ENCODE measurements at places on chromosomes 1 and 21.

- no peak for DNase-seq
Observed at GRCh38 chr1:67338642-67339041, 31.0 kb downstream of the IL12RB2 start.

GRCh38 chr1:201740670-201741111 is 88.3 kb upstream of the IPO9 start:
- peak; percentile 45 for DNase-seq

GRCh38 chr21:34971656-34972055 is 77.4 kb downstream of the RUNX1 start:
- DNase-seq, result peak; percentile 50

DNA sequence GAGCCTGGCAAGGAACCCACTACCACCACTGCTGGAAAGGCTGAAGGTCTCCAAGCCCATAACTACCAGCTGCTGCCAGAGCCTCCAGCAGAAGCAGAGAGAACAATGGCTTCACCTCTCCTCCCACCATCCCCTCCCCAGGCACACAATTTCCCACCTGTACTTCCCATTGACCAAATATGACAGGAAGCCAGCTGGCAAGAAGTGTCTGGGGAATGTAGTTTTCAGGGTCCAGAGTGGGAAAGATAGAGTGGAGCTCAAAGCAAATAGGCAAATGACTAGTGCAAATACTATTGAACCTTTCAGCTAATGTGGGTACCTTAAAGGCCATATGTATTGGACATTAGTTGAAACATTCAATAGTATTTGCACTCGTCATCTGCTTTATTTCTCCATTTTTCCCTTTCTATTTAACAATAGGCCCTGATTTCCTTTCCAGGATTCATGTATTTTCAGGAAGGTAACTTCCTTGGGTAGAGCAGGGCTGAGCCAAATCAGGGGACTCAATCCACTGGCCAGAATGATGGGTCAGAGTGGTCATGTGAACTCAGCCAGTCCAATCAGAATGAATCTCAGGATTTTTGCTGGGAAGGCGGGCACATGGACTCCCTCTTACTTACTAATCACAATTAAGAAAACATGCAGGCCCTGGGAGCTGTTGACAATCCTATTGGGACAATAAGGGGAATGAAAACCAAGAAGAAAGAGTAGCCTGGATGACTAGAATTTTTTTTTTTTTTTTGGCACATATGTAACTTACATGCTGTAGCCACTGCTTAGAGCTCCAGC is 12.1 kb upstream of the NFYC start:
- no peak for DNase-seq

DNA sequence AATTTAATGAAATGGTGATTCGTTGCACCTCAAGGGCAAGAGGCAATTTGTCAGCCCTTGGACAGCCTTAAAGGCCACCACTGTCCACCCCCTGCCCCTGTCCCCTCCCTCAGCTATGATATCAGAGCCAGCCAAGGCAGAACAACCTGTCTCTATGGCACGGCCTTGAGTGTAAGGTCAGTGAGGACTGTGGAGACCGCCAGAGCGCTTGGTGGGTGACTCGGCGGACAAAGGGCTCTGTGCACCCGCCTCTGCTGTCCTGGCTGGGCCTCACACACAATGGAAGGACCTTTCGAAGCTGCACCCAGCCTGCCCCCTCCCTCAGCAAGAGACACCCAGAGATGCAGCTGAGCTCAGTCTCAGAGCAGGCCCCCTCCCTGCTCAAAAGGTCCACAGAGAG is 50.6 kb downstream of the SDC3 start:
- DNase-seq, result no peak

- DNase-seq, result no peak
Observed at GRCh38 chr1:233448109-233448689, 120.7 kb downstream of the MAP3K21 start.

DNA sequence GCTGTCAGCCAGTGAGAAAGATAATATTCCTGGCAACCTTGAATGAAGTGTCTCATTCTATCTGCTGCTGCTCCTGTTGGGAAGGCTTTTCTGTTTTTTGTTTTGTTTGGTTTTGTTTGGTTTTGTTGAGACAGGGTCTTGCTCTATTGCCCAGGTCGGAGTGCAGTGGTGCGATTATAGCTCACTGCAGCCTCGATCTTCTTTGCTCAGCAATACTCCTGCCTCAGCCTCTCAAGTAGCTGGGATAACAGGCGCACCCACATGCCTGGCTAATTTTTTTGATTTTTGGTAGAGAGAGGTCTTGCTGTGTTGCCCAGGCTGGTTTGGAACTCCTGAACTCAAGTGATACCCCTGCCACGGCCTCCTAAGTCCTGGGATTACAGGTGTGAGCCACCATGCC is 37.6 kb downstream of the BTG3 start:
- DNase-seq, result no peak

DNA sequence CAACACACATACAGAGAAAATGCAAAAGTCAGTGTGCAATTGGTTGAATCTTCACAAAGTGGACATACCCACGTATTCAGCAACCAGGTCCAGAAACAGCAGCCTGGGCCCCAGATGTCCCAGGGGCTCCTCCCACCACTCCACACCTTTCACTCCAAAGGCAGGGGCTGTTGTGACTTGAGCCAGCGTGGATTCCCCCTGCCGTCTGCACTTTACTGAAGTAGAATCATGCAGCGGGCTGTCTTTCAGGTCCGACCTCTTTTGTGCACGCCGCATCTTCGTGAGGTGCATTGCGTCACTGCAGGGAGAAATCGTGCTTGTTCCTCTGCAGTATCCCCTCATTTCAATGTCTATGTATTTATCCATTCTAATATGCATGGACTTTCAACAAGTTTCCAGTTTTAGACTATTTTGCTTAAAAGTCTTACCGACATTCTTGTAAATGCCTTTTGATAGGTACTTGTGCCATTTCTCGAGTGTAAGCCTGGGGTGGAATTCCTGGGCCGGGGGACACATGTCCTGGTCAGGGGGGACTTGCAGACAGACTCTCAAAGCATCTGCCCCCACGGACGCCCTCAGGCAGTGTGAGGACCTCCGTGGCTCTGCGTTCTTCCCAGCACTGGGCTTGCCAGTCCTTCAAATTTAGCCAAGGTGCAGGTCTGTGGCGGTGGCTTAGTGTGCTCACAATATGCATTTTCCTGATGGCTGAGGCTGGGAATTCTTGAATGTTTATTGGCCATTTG is 29.3 kb upstream of the ACTRT2 start:
- no peak for DNase-seq

DNA sequence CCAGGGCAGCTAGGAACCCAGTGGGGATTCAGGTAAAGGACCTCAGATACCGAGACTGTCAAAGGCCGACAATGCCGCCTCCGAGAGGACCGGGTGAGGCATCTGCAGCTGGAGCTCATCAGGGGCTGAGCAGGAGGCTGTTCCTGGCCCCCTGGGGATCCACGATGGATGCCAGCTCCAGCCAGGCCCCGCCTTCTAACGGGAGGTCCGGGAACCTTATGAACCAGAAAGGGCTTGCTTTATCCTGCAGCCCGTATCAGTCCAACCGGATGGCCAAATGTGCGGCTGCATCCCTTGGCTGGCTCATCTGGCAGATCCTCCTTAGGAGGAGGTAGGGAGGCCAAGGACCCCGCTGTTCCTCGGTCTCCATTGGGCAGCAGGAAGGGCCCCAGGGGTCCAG is 32.0 kb downstream of the SLC45A1 start:
- DNase-seq, result peak; percentile 44

DNA sequence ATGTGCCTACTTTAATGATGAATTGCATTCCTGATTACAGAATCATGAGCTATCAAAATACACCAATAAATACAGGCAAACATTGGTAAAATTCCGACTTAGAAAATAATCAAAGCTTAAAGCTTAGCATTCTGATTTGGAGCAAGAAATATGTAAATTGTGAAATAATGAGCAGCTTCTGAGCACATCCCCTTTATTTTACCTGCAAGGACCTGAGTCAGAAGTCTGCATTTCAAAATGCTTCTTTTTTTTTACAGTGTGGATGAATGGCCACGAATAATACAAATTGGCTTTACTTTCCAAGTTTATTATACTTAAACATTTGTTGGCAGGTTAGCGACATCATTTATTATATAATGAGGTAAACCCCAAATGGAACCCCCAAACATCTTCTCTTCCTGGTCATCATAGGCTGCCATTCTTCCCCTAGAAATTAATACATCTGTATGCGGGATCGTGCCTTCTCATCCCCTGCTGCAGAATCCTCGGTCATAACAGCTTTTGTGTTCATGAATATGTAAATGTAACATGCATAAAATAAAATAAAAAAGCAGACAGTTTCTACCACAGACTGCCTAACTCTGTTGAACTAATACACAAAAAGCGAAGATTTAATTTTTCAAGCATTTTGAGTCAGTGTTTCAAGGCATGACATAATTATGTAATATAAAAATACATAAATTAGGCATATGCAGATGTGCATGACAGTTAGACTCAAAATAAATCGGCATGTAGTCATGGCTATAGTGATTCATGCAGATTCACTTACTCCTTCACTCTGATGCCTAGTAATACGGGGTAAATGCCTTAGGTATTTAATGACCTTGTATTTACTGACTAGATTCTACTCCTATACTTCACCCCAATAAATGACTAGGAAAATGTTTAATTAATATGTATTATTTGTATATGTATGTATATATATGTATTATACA is 339.7 kb downstream of the USP25 start:
- no peak for DNase-seq

- DNase-seq, result no peak
Observed at GRCh38 chr1:202694314-202694713, 15.9 kb downstream of the SYT2 start.

- no peak for DNase-seq
Observed at GRCh38 chr1:25926731-25927496, 20.7 kb upstream of the STMN1 start.

GRCh38 chr1:232445361-232446106 is 184.4 kb downstream of the SIPA1L2 start:
- no peak for DNase-seq

- peak; percentile 39 for DNase-seq
Observed at GRCh38 chr1:75632350-75632949, 21.5 kb upstream of the SLC44A5 start.

DNA sequence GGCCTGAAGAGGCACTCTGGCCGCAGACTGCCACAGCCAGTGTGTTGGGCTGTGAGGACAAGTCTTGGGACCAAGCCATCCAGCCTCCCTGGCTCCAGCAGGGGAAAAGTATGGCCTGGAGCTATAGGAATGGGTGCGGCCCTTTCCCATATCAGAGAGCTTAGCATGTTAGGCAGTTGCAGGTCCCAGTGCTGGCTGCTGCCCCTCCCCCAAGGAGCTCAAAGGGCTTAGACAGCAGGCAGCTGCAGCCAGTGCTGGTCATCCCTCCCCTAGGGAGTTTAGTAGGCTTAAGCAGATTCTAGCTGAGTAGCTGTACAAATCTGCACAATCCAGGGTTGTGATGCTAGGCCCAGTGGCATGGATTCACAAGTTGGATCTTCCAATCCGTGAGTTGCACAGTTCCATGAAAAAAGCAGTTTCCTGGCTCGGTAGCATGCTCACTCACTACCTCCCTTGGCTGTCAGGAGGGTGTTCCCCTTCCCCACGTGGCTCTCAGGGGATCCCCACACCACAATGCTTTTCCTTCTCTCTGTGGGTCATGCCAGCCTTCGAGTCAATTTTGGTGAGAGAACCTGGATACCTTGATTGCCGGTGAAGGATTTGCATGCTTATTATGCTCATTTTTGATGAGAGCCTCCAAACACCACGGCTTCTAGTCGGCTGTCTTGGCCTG is 1490.8 kb downstream of the BRINP3 start:
- DNase-seq, result no peak

GRCh38 chr1:113984710-113985109 is 5.4 kb downstream of the OLFML3 start:
- no peak for DNase-seq

- peak; percentile 38 for DNase-seq
Observed at GRCh38 chr1:153509729-153510354, 25.9 kb downstream of the S100A6 start.

GRCh38 chr1:47444562-47445465 is 7.0 kb downstream of the FOXD2 start:
- peak; percentile 28 for DNase-seq

- DNase-seq, result no peak
Observed at GRCh38 chr1:2840036-2840809, 38.7 kb upstream of the TTC34 start.

DNA sequence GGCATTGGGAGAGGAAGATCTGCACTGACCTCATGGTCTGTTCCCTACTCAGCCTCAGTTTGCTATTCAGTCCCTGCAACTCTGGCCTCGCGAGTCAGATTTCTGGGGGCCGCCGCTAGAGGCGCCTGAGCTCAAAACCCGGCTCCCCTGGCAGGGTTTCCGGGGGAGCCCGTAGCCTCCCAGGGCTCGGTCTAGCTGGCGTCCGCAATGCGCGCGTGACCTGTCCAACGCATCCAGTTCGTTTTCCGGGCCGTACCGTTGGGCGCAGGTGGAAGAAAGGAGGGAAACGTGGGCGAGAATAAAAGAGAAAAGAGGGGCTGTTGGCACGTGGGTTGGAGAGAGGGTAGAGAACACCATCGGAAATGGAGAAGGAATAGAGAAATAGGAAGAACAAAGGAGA is at the start of gene ADAM30:
Gene ADAM30 (minus strand): TSS at position 213 of the 400 bp plus-strand sequence. CDS start 179 bp downstream, at position 34.
- no peak for DNase-seq

GRCh38 chr1:117608758-117609157 is 2.9 kb downstream of the TENT5C start:
- no peak for DNase-seq

DNA sequence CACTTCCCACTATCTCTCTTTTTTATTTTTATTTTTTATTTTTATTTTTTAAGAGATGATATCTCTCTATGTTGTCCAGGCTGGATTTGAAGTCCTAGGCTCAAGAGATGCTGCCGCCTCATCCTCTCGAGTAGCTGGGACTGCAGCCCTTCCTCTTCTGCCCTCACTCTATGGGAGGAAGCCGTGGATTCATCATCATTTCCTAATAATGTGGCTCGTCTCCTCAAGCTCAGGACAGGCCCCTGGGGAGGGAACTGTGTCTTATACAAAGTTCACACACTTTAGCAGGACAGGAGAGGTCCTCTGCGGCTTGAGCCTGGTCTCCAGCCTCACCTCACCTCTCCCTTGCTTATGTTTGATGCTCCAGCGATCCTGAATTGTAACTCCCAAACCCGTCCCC is 16.5 kb upstream of the IFFO2 start:
- DNase-seq, result no peak

DNA sequence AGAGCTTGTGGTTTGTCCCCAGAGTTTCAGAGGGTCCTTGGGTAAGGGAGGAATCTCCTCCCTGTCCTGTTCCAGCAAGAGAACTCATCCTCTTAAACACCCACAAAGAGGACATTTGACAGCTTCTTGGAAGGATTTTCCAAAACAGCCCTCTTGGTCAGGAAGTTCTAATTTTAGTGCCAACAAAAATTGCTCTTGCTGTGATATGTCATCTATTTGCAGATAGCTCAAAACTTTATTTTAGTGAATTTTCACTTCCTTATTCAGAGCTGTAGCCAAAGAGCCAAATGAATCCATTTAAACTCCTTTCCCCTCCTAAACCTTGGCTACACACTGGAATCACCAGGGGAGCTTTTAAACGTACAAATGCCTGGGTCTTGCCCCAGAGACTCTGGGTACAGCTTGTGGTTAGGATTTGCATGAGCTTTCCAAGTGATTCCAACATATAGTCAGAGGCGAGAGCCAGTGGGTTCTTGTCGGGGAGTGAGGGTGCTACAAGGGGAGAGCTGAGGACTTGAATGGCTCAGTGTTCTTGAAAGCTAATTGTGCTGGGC is 11.8 kb upstream of the RASSF5 start:
- DNase-seq, result peak; percentile 57

Data from EH (cell line).